ENCODE measurements at places on chromosomes 7 and 10. TPM values are rescaled to one million over a fixed set of nuclear protein-coding genes. Genes with fewer than 3 reads are reported as not detected.

The ELN gene
- not detected for total RNA-seq

The ADIRF gene
- total RNA-seq = not detected

The FAM237B gene
- total RNA-seq = not detected

The CPEB3 gene
- 0.58 TPM for total RNA-seq

The HMX3 gene
- total RNA-seq = 0.32 TPM

The TYSND1 gene
- total RNA-seq = 24.4 TPM

The C10orf53 gene
- not detected for total RNA-seq

The LIPJ gene
- not detected for total RNA-seq

The SLC16A9 gene
- 0.03 TPM for total RNA-seq

The TEX36 gene
- not detected for total RNA-seq

The NANOS1 gene
- 5.7 TPM for total RNA-seq

DNA sequence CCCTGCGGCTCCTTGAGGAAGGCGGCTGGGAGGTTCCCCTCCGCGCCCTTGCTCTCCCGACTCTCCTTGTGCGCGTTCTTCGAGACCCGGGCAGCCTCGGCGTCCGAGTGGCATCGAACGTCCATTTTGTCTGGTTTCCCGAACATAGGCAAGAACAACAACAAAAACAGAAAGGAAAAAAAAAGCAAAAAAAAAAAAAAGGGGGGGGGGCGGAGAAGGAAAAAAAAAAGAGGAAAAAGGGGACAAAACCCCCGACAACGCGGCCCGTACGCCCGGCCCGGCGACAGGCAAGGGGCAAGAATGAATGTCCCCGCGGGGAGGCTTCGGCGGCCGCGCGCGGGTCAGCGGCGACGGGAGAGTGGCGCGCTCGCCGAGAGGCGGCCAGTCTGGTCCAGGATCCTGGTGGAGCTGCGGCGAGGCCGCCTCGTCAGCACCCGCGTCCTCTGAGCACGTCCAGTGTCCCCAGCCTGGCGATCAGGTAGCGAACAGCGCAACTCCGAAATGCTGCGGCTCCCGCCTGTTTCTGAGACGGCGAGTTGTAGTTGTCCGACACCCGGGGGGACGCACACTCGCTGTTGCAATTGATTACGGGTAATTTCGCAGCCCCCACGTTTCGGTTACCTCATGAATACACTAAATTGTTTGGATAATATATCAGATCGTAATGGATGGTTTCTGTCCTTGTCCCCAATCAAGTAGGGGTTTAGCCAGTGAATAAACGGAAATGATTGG is at the start of gene VAX1:
Gene VAX1 (minus strand): TSS at position 360 of the 732 bp plus-strand sequence. CDS start 214 bp downstream, at position 146.
- peak; percentile 19 for DNase-seq

DNA sequence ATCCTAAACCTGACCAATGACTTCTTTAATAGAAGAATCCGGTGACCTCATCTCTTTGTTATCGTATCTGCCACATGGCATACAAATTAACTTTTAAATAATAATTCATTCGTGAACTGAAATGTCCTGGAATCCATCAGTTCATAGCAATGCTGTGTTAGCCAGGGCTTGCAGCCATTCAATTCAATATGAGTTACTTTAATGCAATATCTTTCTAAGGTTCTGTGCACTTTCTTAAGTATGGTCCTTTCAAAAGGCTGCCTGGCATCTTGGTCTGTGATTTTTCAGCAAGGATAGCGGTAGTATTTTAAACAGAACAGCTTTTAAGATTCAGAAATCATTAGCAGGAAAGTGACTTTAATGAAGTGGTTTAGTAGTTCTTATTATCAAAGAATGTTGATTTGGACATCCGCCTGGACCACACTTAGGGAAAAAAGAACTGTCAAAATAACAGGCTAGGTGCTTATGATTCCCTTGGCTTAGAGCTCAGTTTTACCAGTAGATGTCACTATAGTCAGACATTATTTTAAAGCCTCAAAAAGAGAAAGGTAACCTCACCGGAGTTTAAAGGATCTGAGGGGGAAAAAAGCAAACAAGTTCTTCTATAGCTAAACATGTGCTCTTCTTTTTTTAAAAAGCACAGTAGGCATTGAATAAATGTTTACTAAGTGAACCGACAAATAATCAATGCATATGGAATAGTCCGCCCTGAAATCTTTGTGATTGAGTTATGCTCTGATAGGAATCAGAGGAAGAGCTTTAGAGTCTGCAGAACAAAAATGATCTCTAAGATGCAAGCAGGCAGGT is 22.7 kb downstream of the SLC35G1 start:
- DNase-seq = peak; percentile 53

- DNase-seq = no peak
Measured at GRCh38 chr10:51707392-51707791, 8.0 kb upstream of the CSTF2T start.

DNA sequence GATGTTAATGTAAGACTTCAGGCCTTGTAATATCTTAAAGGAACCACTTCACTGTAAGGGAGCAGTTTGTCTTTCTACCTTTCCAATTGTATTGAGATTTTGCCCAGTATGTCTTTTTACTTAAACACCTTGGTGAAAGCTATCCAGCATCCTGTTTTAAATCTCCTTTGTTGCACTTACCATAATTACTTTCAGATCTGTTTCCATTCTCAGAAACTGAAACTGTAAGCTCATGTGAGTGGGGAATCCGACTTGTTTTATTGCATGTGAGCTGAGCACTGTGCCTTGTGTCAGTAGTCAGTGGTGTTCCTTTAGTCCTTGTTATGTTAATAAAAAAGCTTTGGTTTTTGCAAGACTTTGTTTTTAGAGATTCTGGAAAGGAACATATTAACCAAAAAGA is 42.2 kb downstream of the BMPR1A start:
- peak; percentile 22 for DNase-seq

GRCh38 chr10:127415901-127416581 is 133.1 kb upstream of the NPS start:
- no peak for DNase-seq

- DNase-seq = peak; percentile 56
Measured at GRCh38 chr10:124671486-124672075, 72.6 kb downstream of the FAM53B start.

DNA sequence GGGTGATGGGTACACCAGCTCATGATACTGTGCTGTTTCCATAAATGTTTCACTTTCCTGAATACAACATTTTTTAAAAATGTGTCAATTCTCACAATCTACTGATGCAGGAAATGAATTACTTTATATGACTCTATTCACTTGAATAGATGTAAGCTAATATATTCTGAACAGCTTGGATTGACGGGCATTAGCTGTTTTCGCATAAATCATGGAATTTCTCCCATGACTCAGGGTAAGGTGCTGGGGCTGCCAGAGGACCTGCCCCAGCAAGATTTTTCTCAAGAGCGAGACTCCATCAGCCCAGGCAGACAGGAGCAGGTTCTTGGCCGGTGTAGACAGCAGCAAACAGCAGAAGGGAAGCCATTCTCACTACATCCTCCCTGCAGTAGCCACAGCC is 107.1 kb downstream of the PFKFB3 start:
- DNase-seq = no peak

DNA sequence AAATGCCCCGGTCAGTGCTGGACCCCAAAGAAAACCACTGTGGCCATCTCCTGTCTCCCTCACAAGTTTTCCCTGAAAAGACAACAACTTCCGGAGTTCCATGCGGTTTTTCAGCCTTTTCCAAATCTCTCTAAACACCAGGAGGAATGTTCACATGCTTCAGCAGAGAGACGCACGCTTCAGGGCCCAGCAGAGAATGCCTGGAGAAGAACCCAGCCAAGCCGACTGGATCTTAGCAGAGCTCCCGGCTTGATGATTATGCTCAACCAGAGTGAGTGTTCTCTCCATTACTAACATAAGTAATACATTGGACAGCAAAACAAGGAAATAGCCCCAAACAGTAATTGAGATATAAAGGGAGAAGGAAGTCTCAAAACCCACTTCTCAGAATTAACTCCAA is 17.9 kb downstream of the PRKCQ start:
- DNase-seq = no peak

DNA sequence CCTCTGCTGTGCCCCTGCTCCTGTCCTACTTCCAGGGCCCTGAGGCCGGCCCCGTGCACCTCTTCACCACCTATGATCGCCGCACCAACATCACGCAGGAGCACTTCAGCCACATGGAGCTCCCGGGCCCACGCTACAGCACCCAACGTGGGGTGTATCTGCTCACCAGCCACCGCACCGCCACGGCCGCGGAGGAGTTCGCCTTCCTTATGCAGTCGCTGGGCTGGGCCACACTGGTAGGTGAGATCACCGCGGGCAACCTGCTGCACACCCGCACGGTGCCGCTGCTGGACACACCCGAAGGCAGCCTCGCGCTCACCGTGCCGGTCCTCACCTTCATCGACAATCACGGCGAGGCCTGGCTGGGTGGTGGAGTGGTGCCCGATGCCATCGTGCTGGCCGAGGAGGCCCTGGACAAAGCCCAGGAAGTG is 1.8 kb downstream of the RBP3 start:
- DNase-seq = no peak

- DNase-seq = no peak
Measured at GRCh38 chr10:24862589-24862988, 89.8 kb downstream of the PRTFDC1 start.

DNA sequence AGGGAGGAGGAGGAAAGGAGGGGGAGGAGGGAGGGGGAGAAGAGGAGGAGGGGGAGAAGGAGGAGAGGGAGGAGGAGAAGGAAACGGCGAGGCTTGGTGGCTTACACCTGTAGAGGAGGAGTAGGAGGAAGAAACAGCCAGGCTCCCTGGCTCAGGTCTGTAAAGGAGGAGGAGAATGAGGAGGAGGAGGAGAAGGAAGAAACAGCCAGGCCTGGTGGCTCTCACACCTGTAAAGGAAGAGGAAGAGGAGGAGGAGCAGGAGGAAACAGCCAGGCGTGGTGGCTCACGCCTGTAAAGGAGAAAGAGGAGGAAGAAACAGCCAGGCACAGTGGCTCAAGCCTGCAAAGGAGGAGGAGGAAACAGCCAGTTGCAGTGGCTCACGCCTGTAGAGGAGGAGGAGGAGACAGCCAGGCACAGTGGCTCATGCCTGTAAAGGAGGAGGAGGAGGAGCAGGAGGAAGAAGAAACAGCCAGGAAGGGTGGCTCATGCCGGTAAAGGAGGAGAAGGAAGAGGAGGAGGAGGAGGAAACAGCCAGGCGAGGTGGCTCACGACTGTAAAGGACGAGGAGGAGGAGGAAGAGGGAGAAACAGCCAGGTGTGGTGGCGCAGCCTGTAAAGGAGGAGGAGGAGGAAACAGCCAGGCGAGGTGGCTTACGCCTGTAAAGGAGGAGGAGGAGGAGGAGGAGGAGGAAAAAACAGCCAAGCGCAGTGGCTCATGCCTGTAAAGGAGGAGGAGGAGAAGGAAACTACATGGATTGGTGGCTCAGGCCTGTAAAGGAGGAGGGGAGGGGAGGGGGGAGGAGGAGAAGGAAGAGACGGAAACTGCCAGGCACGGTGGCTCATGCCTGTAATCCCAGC is 14.9 kb upstream of the CRCP start:
- DNase-seq = peak; percentile 68

DNA sequence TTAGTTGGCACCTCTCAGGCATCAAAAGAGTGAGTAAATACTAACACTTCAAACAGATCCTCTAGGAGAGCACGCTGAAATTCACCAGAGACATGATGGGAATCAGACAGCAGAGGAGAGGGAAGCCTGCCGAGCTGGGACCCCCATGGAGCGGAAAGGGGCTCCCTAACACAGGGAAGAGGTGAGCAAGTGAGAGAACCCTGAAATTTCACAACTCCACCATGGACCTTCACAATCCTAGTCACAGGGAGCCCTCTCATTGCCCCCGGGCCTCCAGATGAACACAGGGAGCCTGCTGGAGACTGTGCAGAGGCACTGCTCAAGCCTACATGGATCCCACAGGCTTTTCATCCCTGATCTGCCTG is 59.2 kb upstream of the ANTXRL start:
- no peak for DNase-seq

- no peak for DNase-seq
Measured at GRCh38 chr10:17001297-17001744, 128.3 kb downstream of the CUBN start.

- no peak for DNase-seq
Measured at GRCh38 chr10:9362721-9363120, 1308.2 kb downstream of the GATA3 start.

DNA sequence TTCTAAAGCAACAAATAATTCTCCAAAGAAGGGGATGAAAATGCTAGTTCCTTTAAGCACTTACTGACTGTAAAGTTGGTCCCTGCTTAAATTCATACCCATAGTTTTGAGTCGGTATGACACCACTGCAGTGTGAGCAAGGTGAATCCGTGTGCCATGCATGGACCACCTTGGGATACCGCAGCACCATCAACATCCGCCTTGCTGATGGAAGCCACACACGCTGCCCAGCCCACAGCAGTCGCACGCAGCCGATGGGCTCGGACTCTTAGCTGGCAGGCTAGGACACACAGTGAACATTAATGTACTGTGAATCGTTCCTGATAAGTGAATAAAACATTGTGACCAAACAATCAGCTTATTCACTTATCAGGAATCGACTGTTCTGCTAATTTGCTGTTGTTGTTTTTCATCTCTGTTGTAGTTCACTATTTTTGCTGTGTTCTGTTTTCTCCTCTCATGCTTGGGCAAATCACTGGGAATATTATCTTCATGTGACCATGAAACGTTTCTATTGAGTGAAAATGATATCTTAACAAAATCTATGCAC is 275.5 kb downstream of the USP6NL start:
- peak; percentile 55 for DNase-seq

DNA sequence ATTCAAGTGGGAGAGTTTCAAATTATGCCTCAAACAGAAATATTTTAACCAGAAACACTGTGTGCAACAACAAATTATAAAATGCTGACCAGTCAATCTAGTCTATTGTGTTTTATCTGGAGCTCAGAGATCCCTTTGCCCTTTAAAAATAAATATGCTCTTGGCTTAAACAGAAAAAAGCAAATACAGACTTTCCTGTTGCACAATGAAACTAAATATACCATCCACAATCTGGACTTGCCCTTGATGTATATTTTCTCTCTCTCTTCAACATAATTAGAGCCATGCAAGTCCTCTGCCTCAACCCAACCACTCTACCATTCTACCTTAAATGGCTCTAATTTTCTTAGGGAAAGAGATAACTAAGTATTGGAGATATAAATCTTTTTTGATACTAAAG is 34.9 kb downstream of the ASAH2 start:
- no peak for DNase-seq

GRCh38 chr10:123129618-123130271 is 6.0 kb upstream of the HMX3 start:
- no peak for DNase-seq

DNA sequence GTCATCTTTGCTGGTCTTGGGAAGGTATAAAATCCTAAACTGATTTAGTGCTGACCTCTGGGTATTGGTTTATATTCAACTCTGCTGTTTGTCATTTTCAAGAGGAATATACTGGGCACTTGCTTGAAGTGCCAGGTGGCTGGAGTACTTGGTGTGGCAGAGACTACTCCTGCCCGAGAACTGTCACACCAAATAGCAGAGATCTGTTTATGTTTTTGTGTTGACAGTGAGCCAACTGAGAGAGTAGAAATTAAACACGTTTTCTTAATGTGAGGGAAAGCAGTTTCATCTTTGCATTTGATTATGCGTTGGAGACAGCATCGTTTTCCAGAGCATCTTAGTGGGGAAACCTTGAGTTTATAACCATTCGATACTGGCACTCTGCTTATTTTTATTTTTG is 174.4 kb downstream of the CDCA7L start:
- DNase-seq = no peak

- DNase-seq = no peak
Measured at GRCh38 chr7:22127835-22128527, 182.3 kb upstream of the CDCA7L start.

Measured in SK-MEL-5 (cell line).